ENCODE measurements at places on chromosomes 5 and 9.

- peaks cover 67% of the 10 kb centered on the region for H3K36me3 ChIP-seq
- no peaks in the 10 kb centered on the region for H3K4me1 ChIP-seq
- no peak overlapping the region for H3K4me3 ChIP-seq
- DNase-seq = peak; percentile 10
Observed at GRCh38 chr5:458547-459353, 15.8 kb downstream of the EXOC3 start.

DNA sequence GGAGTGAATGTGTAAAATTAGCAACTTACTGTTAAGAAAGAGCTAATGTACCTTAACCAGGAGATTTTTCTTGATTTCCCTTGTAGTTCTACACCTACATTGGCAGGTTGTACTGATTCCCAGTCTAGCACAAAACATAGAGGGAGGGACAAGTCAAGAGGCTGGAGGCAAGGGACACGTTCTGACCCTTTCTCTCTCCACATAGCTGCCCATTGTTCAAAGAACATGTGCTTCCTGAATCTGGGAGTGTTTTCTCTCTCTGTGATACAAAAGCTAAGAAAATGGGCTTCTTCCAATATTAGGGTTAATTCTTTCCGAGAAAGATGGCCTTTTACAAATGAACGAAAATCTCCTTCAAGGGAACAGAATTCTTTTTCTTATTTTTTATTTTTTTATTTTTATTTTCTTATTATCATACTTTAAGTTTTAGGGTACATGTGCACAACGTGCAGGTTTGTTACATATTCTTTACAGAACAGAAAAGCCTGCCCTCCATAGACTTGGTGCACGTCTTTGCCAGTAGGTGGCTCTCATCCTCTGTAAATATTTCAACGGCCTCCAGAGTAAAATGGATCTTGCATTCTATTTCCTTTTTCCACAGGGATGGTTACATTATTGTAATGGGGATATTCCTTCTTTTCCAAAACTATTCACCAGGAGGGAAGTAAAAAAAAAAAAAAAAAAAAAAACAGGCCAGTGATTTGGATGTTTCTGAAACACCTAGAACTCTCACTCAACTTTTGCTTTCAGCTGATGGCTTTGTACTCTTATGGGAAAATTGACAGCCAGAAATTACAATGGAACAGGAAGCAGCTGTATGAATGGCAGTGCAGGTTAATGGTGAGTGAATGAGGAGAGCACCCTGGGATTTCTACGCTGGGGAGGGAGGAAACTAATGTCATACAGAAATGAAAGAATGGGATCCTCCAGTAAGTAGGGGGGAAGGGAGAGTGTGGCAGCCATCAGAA is 13.1 kb upstream of the IFNA5 start:
- H3K27me3 ChIP-seq = no peaks in the 10 kb centered on the region
- H3K27ac ChIP-seq = no peak overlapping the region
- peak; percentile 66 for DNase-seq
- H3K4me1 ChIP-seq = no peaks in the 10 kb centered on the region

DNA sequence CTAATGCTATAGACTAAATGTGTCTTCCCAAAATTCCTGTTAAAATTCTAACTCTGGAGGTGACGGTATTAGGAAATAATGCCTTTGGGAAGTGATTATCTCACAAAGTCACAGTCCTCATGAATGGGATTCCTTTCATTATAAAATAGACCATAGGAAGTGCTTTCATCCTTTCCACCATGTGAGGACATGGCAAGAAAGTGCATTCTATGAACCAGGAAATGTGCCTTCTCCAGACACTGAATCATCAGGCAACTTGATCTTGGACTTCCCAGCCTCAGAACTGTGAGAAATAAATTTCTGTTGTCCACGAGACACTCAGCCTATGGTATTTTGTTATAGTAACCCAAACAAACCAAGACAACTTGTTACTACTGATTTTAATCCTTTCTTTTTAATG is 582.4 kb upstream of the C9orf72 start:
- no peak overlapping the region for H3K4me3 ChIP-seq
- H3K27ac ChIP-seq = no peak overlapping the region
- no peaks in the 10 kb centered on the region for H3K4me1 ChIP-seq
- H3K36me3 ChIP-seq = no peaks in the 10 kb centered on the region
- H3K27me3 ChIP-seq = no peaks in the 10 kb centered on the region
- DNase-seq = no peak

- H3K27me3 ChIP-seq = no peaks in the 10 kb centered on the region
- H3K27ac ChIP-seq = no peak overlapping the region
- H3K36me3 ChIP-seq = no peaks in the 10 kb centered on the region
- H3K4me1 ChIP-seq = peaks cover 6% of the 10 kb centered on the region
- no peak overlapping the region for H3K4me3 ChIP-seq
Observed at GRCh38 chr5:61167382-61167781, 5.1 kb upstream of the SMIM15 start.

DNA sequence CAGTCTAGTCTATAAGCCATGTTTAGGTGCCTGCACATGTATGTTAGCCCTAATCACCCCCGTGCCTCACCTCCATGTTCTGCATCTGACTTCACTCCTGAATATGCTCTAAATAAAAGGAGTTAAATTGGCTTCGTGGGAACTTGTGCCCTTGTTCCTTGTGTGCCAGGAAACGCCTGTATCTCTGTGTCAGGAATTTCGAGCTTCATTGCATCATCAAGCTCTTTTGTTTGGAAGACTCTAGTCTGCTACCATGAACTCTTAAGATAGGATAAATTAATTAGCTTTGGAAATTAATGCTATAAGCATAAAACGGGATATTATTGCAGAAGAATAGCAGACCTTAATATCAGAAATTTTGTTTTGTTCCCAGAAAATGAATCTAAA is 99.2 kb downstream of the ADCY2 start:
- H3K36me3 ChIP-seq = no peaks in the 10 kb centered on the region
- DNase-seq = no peak
- H3K4me1 ChIP-seq = no peaks in the 10 kb centered on the region
- H3K27me3 ChIP-seq = no peaks in the 10 kb centered on the region

GRCh38 chr5:96861076-96861475 is 15.2 kb upstream of the ERAP2 start:
- H3K4me3 ChIP-seq = no peak overlapping the region
- no peaks in the 10 kb centered on the region for H3K27me3 ChIP-seq
- DNase-seq = no peak

DNA sequence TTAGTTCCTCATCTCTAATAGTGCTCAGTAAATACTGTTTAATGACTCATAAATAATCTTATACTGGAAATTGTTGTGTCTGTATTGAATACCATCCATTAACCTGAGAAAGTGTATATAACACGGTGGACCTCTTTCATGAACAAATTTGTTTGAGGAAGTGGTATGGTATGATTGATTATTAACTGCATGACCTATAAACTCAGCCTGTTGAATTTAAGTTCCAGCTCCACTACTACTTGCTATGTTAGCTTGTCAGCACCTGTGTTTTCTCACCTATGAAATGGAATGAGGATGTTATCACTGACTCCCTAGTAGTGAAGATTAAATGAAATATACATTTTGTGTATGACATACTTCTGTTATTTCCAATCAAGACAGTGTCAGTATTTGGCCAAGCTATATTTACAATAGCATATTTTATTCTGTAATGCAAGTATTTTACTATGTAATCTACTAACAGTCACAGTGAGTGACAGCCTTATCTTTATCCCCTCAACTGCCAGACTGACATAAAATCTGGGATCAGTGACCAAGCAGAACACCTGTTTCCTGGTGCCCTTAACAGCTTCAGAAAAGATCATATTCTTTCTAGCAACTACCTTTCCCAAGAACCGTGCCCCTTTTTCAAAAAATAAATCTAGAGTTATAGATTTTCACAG is 77.3 kb upstream of the ITGA1 start:
- no peak for DNase-seq
- H3K27ac ChIP-seq = no peak overlapping the region
- no peak overlapping the region for H3K4me3 ChIP-seq
- H3K27me3 ChIP-seq = no peaks in the 10 kb centered on the region

GRCh38 chr5:147504535-147504934 is 5.3 kb downstream of the DPYSL3 start:
- no peaks in the 10 kb centered on the region for H3K36me3 ChIP-seq
- no peak for DNase-seq
- H3K4me1 ChIP-seq = no peaks in the 10 kb centered on the region
- H3K27ac ChIP-seq = no peak overlapping the region

- peak; percentile 61 for DNase-seq
- peaks cover 18% of the 10 kb centered on the region for H3K4me1 ChIP-seq
- no peaks in the 10 kb centered on the region for H3K27me3 ChIP-seq
- H3K36me3 ChIP-seq = peaks cover 4% of the 10 kb centered on the region
Observed at GRCh38 chr5:50666261-50667022, at the start of gene PARP8. Gene PARP8, plus strand, starts transcription at chr5:50666637. Its CDS starts 459 bp downstream, at chr5:50667096.

- peak overlapping the region; percentile 59 for H3K4me3 ChIP-seq
- H3K27me3 ChIP-seq = no peaks in the 10 kb centered on the region
- peak overlapping the region; percentile 99 for H3K27ac ChIP-seq
- H3K4me1 ChIP-seq = peaks cover 48% of the 10 kb centered on the region
- H3K36me3 ChIP-seq = no peaks in the 10 kb centered on the region
- DNase-seq = peak; percentile 72
Observed at GRCh38 chr5:139747583-139748504, 47.8 kb upstream of the PSD2 start.

- no peak overlapping the region for H3K4me3 ChIP-seq
- no peaks in the 10 kb centered on the region for H3K27me3 ChIP-seq
Observed at GRCh38 chr5:95261437-95262175, 23.3 kb downstream of the MCTP1 start.

DNA sequence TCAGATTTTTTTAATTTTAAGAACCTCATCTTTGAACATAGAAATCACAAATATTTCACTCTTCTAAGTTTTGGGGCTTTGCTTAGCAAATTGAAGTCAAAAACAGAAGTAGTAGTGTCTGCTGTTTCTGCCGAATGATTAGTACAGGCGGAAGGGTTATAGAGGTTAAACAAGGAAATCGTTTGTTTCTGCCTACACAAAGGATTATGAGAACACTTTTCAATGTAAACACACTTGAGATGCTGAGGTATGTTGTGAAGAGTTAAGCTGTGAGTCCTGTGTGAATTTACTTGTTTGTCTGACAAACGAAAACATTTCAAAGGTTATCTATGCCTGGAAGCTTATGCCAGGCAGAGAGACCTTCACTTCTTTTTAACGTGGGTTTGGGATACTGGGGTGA is 224.8 kb downstream of the CETN3 start:
- no peaks in the 10 kb centered on the region for H3K4me1 ChIP-seq
- H3K27me3 ChIP-seq = no peaks in the 10 kb centered on the region

All from natural killer cell (primary cell).